ENCODE measurements at places on chromosomes 7 and 10.

DNA sequence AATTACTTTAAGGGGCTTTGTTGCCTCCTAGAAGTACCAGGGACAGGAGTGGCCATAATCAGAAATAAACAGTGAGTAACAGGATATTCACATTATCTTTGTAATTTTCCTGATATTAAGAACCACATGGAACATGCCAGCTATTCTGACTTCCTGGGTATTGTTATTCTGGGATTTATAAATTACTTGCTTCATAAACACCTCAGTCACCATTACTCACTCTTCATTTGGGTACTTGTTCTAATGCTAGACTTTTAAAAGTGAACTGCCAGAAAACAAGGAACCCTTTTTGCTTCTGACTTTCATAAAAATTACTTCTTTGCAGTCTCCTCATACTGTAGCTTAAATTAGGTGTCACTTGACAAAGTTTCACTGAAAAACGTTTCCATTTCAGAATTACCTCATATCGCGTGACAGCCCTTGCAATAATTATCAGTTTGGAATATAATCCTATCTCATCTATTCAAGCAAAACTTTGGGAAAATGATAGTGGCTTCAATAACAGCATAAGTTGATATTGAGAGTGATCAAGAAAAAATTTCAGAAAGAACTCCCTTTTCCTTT lies 29.8 kb downstream of the CABCOCO1 start:
- no peak for DNase-seq

- no peak for DNase-seq
These were observed at the start of gene LRIT2 for GRCh38 chr10:84225427-84226173. TSS of gene LRIT2 (minus strand) at chr10:84225544. CDS start at chr10:84225520, 24 bp downstream.

DNA sequence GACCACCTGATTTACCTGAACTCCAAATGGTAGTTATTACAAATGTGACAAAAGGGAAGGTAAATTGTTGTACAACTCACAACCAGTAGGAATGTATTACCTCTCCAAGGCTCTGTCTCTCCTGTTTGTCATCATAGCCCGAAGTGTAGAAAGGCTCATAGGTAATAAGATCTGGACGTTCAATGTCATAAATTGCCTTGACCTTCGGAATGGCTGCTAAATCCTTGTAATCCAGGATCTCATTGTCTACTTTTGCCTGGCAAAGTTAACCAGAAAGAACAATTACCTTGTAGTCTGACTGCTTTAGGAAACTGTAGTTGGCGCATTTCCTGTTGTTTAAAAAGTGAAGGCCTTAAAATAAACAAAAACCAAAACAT lies 68.6 kb upstream of the AFAP1L2 start:
- DNase-seq, result no peak

GRCh38 chr7:108589874-108590273 lies 20.2 kb downstream of the DNAJB9 start:
- no peak for DNase-seq

GRCh38 chr10:110007161-110007700 lies 553 bp upstream of the ADD3 start:
- DNase-seq, result peak; percentile 95

DNA sequence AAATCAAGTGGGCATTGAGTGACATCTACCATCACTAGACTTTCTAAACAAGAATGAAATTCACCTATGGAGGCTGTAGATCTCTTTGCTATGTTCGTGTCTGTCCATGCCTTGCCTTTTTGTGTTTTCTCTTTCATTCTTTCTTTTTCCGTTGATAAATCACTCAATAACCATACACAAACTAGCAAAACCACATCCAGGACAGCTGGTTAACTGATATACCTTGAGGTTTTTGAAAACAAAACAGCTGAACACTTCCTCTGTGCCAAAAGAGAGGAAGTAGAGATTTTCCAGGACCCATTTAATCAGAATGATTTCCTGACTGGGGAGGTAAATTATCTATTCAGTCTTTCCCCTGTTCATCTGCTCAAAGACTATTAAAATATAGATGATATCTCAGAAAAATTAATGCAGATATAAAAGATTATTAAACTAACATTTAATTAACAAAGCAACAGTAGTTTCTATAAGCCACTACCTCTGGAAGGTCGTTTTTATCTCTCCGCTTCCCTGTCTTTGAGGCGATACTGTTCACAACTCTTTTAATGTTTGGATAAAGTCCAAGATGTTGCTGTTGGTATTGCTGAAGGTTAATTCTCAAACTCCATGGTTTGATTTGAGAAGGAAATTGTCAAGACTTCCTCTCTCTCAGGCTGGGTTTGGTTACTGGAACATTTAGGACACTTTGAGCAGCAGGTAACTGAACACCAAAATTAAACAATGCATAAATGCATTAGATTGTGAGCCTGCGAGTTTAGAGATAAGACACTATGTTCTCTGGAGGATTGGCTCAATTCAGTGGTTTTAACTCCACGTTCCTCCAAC lies 24.4 kb upstream of the C10orf67 start:
- DNase-seq, result no peak

- DNase-seq, result no peak
These were observed 5.2 kb upstream of the OTUD1 start for GRCh38 chr10:23433701-23434100.

DNA sequence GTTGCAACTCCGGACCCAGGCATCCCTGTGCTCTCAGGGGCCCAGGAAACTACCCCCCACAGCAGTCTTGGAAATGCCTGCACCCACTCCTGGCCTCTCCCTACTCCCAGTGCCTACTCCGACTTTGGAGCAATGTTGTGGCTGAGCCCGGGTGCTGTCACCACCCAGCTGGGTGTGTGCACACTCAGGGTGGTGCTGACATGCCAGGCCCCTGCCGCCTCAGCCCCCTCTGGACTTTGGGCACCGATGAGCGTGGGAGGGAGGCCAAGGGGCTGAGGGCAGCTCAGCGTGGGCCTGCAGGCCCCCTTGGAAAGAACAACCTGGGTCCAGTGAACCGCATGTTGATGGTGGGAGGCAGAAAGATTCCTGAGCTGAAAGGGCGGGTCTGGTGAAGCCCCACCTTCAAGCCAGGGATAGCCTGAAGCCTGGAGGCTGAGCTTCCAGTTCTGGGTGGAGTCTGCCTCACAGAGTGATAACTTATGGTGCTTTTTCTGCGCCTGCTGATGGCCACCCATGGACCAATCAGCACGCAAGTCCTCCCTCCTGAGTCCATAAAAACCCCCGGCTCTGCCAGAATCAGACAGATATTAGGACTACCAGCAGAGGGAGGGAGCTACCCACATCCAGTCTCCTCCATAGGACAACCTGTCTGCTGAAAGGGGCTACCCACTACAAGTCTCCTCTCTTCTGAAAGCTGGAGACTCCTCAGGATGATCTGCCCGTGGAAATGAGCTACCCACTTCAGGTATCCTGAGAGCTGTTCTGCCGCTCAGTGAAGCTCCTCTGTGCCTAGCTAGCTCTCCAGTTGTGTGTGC lies 380.4 kb upstream of the SORCS1 start:
- DNase-seq, result no peak

- no peak for DNase-seq
These were observed 93.1 kb downstream of the NRP1 start for GRCh38 chr10:33241351-33241750.

DNA sequence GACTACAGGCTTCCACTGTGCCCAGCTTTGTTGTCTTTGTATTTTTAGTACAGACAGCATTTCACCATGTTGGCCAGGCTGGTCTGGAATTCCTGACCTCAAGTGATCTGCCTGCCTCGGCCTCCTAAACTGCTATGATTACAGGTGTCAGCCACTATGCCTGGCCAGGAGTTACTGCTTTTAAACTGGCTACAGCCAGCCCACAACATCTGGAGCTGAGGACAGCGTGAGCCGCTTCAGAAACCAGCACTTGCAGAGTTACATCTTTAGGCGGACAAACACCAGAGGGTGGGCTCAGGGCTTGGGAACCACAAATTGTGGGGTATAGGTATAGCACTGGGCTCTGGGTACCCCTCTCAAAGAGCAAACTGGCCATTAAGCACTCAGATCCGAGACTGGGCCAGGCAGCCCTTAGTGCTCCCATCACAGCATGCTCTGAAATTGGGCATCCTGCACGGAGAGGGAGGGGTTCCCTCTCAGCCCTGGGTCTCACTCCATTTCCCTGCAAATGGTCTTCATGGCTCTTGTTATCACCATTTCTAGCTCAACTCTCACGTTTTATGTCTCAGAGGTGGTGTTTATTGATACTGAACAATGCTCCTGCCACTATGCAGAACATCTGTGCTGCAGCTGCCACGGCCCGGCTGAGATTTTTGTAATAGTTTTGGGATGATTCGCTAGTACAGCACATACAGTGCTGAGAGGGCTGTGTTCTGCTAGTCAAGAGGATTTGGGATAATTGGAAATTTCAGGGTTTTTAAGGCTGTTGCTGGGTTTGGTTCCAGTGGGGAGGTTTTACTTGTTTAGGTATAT lies 146.4 kb upstream of the LYZL2 start:
- peak; percentile 73 for DNase-seq

DNA sequence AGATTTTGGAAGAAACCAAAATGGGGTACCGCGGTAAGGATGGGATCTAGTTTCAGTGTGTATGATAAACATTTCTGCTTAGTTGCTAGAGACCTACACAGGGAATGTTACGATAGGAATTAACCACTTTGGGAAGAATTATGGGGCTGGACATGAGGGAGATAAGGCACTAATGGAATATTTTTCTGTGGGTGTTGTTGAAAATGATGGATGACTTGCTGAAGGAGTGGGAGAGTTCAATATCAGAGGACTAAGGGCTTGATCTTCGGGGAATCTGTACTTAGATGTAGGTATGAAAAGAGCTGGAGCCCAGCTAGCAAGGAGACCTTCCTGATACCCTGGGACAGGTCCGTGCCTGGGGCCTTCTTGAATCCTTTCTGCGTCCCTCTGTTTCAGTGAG lies 303.7 kb downstream of the EXOC4 start:
- DNase-seq, result no peak

All from muscle of arm (tissue), 14 donors.